ENCODE measurements at places on chromosomes 5 and 9.

DNA sequence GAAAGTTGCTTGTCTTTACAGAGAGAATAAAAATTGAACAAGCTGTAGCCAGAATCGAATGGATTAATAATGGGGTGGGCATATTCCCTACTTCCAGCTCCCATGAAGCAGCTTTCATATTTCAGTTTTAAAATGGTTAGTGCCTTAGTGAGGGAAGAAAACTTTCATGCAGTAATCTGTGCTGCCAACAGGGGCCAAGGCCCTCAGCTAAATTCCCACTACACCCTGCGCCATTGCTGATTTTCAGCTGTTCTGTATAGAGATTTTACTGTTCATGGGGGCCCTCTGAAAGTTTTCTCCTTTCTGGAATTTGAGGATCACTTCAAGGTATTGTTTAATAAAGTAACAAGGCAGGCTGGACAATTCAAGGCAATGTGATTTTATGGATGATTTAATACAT lies 58.2 kb downstream of the CAST start:
- DNase-seq, result no peak

DNA sequence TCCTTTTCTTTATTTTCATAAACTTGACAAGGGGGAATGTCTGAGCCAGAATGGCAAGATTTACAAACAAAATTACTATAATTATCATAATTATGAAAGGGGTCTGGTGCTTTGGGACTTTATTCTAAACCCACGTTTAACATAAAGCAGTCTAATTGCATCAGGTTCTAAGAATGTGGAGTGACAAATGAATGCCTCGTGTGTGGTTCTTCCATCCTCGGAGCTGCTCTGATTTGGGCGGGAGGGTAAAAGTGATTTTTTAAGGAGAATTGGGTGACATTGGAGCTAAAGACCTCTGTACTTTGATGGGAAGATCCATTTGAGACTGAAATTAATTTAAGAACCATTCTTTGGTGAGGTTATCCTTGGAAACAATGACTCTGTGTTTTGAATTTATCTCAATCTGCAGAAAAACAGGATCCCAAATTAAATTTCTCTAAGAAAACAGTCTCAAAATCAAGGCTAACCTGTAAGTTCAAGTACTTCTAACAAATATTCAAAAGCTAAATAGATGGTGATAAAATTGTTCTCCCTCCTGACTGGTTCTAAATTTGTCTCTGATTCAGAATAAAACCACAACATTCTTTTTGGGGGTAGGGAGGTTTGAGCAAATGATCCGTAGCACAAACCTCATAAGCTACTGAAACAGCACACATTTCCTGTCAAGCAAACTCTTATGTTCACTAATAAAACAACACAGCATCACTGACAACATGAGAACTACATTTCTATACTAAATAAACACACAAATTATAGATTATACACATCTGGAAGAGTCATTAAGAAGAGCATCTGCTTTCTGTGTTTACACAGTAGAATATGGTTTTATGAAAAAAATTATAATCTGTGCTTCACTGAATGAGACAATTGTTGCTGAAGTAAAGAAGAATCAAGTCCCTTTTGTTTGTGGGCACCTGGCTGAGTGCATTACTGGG lies 85.5 kb downstream of the DCP2 start:
- no peak for DNase-seq

DNA sequence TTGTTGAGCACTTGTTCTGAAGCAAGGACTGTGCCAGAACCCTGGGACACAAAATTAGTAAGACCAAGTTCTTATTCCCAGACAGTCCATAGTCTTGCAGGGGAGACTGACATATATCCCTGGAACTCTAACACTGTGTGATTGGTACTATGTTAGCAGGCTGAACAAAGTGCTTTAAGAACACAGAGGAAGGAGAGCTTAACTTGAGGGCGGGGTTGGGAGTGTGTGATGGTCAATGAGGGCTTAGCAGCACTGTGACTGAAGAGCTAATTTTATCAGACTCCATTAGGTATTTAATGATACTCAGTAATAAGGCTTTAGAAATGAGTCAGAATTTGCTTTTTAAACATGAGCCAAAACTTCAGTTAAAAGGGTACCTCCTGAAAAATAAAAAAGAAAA lies 14.9 kb upstream of the SPATA24 start:
- no peak for DNase-seq

DNA sequence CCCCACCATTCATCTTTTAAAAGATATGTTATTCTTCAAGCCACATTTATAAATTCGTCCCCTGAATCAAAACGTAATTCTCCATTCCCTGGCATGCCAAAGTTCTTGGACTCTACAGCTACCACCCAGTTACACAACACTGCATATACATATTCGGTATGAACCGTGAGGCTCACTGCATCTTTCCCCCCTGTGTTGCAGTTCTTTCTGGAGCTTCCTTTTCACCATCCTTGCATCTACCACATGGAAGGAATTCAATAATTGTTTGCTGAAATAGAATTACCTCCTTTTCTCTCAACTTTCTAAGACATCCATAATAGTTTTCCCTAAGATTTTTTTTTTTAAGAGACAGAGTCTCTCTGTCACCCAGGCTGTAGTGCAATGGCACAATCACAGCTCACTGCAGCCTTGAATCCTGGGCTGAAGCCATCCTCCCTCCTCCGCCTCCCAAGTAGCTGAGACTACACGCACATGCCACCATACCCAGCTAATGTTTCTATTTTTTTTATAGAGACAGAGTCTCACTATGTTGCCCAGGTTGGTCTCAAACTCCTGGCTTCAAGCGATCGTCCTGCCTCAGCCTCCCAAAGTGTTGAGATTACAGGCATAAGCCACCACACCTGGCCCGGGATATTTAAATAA lies 3.3 kb downstream of the LPAR1 start:
- DNase-seq, result no peak

DNA sequence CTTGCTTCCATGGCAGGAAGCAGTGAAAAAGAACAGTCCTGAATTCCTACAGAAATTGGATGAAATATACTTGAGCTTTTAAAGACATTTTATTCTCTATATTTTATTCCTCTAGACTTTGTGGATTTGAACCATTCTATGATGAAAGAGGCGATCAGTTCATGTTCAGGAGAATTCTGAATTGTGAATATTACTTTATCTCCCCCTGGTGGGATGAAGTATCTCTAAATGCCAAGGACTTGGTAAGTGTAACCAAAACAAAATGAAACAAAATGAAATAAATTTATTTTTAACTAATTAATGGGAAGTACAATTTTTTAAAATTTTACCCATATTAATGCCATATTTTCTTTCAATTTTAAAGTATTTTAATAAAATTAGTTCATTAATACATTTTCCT lies 34.1 kb downstream of the STARD4 start:
- no peak for DNase-seq

- DNase-seq, result no peak
These were observed 34.0 kb downstream of the SCGB3A1 start for GRCh38 chr5:180557217-180557809.

DNA sequence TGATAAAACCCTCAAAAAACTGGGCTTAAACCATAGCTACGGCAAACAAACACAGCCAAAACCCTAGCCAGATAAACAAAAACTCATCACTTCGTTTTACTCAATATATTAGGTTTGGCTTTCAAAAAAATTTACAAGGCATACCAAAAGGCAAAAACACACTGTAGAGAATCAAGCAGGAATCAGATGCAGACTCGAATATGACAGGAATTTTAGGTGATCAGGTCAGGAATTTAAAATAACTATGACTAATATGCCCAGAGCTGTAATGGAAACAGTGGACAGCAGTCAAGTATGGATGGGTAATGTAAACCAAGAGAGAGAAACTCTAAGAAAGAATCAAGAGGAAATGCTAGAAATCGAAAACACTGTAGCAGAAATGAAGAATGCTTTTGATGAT lies 26.5 kb upstream of the DOCK2 start:
- DNase-seq, result no peak

DNA sequence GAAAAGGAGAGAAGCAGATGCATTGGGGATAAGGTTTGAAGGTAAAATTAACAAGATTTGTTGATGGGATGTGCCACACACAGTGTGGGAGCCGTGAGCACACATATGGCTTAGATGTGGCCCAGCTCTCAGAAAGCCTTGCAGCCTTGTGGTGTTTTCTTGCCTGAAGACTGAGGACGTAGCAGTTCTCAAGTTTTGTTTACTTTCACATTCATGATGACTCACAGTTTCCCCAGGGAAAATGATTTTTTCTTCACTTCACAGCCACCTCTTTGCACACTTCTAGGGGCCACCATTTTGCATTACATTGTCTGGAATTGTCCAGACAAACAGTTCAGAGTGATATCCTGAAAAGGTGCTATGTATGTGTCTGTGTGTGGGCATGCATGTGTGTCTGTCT lies 126.2 kb downstream of the BASP1 start:
- DNase-seq, result no peak

DNA sequence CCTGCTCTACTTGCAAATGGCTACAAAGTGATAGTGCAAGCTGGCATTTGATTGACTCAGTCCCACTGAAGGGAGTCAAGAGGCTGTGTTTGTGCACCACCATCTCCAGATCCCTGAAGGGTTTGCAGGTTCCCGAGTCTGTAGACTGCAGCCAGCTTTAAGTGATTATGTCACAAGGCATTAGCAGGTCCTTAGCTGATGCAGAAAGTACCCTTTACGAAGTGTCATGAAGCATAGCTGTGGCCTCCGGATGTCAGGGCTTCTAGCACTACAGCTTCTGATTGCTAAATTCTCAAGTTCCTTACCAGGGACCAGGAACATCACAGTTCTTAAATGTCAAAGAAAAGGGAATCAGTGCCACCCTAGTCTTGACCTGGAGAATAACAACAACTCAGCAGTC lies 311.3 kb upstream of the TRPC7 start:
- no peak for DNase-seq

- DNase-seq, result no peak
These were observed 147.1 kb downstream of the ZNF608 start for GRCh38 chr5:124599028-124599973.

DNA sequence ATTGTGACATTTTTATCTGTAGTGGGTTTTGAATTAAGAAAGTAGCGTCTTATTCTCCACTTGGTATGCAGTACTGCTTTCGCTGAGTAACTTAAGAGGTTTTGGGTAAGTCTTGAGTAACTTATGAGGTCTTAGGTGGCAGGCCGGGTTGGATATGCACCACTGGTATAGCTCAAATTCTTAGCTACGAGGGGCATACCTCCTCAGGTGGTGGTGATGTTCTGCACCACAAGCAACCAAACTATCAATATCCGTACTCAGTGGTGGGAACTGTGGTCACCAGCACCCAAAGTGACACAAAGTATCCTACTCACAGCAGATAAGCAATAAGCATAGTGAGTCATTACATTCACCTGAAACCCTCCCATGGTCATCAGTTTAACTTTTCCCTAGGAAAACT lies 13.7 kb downstream of the SMC2 start:
- DNase-seq, result no peak

DNA sequence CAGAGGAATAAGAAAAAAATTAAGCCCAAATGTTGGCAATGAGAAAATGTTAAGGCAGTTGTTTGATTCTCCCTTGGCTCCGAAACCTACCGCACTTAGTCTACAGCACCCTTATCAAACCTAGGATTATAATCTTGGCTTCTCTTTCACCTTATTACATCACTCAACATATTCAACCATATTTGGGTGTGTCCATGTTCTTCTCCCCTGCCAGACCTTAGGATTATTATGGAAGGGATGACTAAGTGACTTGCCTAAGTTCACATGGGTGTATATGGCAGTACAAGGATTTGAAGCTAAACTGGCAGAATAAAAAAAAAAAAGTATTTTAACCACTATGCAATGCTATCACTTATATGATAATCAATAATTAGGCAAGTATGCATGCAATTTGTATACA lies 76.4 kb downstream of the PLK2 start:
- no peak for DNase-seq

DNA sequence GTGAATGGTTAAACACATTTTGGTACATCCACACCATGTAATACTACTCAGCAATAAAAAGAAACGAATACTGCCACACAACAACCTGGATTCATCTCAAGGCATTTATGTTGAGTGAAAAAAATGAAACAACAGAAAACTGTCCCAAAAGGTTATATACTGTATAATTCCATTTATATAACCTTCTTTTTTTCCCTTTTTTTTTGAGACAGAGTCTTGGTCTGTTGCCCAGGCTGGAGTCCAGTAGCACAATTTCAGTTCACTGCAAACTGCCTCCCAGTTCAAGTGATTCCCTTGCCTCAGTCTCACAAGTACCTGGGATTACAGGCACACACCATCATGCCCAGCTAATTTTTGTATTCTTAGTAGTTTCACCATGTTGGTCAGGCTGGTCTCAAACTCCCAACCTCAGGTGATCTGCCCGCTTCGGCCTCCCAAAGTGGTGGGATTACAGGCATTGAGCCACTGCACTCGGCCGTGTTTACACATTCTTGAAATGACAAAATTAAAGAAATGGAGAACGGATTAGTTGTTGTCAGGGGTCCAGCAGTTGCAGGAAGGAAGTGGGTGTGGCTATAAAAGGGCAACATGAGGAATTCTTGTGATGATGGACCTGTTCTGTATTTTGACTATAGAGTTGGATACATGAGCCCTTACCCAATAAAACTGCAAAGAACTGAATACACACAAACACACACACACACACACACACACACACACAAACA lies 17.4 kb downstream of the PPP6C start:
- no peak for DNase-seq

DNA sequence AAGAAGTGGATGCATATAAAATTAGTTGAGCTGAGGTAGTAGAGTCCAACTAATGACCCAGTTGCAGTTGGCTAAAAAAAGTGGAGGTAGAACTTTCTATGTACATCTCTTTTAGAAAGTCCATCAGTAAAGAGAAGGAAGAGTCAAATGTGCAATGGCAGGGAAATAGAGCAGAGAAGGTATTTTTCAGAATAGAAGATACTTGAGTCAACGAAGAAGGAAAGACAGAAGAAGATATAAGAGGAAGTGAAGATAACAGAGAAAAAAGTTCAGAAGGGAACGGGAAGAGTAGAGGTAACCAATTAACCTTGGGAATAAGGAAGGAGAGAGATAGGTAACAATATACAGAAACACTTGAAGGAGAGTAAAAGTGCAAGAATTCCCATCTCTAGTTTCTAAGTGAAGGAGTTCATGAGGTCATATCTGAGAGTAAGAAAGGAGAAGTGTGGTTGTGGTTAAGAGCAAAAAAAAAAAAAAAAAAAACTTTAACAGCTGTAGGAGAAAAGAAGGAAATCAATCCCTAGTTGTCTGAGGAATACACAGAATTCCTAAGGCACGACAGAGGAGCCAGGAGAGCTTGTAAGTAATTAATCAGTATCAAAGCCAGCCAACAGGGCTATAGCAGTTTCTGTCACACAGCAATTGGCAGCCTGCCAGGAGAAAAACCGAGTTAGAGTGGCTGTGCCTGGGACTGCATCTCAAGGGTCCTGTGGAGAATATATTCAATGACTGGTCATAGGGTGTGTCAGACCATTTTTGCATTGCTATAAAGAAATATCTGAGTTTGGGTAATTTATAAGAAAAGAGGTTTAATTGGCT lies 61.0 kb downstream of the ARL15 start:
- peak; percentile 22 for DNase-seq
